ENCODE measurements at places on chromosomes 3 and 15. TPM values are rescaled to one million over a fixed set of nuclear protein-coding genes. Genes with fewer than 3 reads are reported as not detected.

The THSD4 gene
- 18.2 TPM for total RNA-seq

DNA sequence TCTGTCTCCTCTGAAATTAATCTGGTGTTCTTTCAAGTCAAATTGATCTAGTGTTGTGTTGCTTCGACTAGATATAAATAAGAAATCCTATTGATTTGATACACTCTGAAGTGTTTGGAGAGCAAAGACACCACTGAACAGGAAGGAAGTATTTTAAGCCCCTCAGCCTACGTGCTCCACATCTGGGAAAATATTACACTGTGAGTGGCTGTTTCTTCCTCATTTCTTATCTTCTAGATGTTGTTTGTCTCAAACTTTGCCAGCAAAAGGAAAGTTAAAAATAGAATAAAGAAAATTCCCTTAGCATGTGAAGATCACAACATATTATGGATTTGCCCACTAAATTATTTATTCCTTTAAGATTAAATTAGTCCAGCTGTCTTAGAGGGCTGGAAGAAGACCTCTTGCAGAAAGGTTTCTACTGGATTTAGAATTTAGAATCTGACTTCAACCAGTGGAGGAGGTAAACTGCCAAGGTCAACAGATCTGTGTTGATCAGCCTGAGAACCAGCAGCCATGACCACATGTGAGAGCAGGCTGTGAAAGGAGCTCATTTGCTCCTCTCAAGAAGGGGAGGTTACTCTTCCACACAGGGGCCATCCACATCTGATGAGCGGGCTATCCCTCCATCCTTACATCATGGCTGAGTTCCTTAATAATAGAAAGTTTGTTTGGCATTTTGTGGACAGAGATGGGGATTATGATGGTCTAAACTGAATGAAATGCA is 46.3 kb upstream of the ACKR4 start:
- H3K4me3 ChIP-seq, result no peak overlapping the region
- no peak for DNase-seq
- no peaks in the 10 kb centered on the region for H3K27me3 ChIP-seq
- H3K4me1 ChIP-seq, result peaks cover 11% of the 10 kb centered on the region
- no peaks in the 10 kb centered on the region for H3K36me3 ChIP-seq

DNA sequence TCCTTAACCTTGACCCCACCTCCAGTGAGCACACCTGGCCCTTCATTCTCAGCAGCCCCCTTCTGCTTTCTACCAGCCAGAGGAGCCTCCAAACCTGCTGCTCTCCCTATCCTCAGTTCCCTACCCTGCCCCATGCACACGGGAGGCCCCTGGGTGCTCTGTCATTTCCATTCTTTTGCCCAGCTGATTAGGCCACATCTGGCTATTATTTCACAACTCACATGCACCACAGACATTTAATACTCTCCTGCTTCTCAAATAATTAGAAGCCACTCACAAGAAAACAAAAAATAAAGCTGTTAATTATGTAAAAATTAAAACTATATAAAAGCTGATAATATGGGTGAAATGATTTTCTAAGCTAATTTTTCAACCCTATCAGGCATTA is 50.7 kb downstream of the MYLK start:
- no peak overlapping the region for H3K27ac ChIP-seq
- no peaks in the 10 kb centered on the region for H3K27me3 ChIP-seq
- H3K36me3 ChIP-seq, result no peaks in the 10 kb centered on the region
- DNase-seq, result no peak

DNA sequence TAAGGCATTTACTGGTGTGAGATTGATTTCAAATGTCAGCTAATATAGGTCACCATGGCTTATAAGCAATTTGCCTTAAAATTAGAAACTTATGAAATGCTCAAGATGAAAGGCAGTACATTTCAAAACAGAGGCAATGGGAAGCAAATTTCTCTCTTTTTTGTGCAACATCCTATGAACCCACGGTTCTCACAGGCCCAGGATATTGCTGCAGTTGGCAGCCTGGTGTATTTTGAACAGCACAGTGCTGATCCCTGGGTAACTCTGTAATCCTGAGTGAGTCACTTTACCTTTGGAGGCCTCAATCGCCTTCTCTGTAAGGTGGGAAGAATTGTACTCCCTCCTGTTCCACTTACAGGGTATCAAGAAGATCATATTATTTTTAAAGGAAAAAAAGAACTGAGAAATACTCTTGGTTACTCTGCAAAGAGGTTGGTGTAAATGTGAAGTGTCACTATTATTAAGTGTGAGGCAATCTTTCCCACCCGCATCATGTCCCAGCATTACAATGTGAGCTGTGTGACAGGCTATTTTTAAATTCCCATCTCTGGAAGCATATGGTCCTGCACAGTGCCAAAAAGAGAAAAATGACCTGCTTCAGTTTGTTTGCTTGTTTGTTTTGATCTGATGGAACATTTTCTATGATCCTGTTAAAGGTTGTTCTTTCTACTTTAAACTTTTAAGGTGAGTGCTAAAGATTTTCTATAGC is 190.1 kb upstream of the LPP start:
- no peak overlapping the region for H3K4me3 ChIP-seq
- no peak overlapping the region for H3K27ac ChIP-seq
- no peaks in the 10 kb centered on the region for H3K36me3 ChIP-seq
- no peak for DNase-seq
- H3K4me1 ChIP-seq, result no peaks in the 10 kb centered on the region

- no peak for DNase-seq
- H3K27ac ChIP-seq, result no peak overlapping the region
- H3K36me3 ChIP-seq, result no peaks in the 10 kb centered on the region
- H3K4me1 ChIP-seq, result peaks cover 5% of the 10 kb centered on the region
Observed at GRCh38 chr3:52313188-52313773, 2.8 kb upstream of the DNAH1 start.

- no peaks in the 10 kb centered on the region for H3K36me3 ChIP-seq
- H3K4me1 ChIP-seq, result peaks cover 13% of the 10 kb centered on the region
- no peak for DNase-seq
- H3K4me3 ChIP-seq, result no peak overlapping the region
- H3K27ac ChIP-seq, result no peak overlapping the region
Observed at GRCh38 chr3:40869939-40870338, 329.4 kb upstream of the CTNNB1 start.

DNA sequence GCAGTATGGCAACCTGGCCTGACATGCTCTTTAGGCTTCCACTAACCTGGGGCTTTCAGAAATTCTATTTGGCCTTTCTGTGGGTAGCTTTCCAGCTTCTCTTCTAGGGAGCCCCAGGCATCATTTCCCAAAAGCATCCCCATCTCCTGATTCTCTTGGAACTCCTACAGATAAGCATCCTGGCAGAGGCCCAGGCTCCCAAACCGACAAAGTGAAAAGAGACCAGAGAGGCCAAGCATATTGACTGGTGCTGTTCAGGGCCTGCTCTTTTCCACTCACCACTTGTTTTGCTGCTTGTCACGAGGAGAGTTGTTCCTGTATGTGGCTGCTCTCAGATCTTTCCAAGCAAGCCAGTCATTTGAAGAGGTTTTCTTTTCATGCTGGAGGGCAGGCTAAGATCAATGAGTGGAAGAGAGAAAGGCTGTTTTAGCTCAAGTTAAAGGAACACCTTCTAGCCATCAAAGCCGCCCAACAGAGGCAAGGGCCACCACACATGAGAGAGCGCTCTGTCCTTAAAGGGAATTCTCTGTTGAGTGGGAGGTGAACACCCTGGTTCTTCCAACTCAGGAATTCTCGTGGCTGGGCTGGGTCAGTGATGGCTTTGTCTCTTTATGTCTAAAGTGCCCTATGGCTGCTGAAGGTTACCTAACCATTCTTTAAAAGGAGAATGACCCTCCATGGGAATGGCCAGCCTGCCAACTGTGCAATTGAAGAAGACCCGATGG is 31.1 kb upstream of the NR2E3 start:
- no peaks in the 10 kb centered on the region for H3K27me3 ChIP-seq
- H3K4me1 ChIP-seq, result peaks cover 8% of the 10 kb centered on the region
- no peak overlapping the region for H3K27ac ChIP-seq
- no peak overlapping the region for H3K4me3 ChIP-seq

The ISL2 gene
- 4.2 TPM for total RNA-seq

DNA sequence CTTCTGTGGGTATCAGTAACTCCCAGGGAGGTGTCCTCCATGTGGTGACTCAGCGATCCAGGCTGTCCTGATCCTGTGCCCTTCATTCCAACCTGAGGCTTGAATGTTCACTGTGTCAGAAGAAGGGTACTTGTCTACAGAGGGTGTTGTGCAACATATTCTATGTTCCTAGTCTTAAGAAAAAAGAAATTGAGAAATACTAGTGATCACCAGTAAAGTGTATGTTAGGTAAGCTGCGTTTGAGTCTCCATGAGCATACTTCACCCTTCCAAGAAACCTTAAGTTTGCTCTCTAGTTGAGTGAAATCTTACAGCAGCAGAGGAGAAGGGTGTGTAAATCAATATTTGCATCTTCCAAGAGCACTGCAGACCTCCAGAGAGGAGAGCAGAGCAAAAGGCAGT is 122.2 kb upstream of the SLC24A5 start:
- H3K27me3 ChIP-seq, result no peaks in the 10 kb centered on the region
- no peaks in the 10 kb centered on the region for H3K4me1 ChIP-seq
- DNase-seq, result no peak
- H3K36me3 ChIP-seq, result no peaks in the 10 kb centered on the region
- H3K4me3 ChIP-seq, result no peak overlapping the region

All from testis (tissue), 5 donors.